Ascending aorta (tissue), 2 donors: ENCODE measurements at places on chromosomes 6 and 20.

DNA sequence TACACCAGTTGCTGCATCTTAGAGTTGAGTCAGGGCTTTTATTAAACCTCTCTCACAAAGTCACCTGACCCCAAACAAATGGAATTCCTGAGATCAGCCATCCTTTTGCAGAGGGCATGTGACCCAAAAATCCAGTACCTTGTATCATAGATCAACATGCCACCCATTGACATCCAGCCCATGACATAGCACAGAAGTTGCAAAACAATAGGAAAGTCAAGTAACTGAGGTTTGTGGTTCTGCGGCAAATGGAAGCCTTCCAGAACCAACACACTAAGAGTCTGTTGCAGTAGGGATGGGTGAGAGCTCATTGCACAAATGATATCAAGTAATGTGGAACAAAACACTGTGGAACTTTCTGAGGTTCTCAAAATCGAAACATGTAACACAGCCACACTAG lies 111.2 kb downstream of the PDE7B start:
- DNase-seq = no peak

- no peak for DNase-seq
Measured at GRCh38 chr6:12801141-12801540, 84.6 kb downstream of the PHACTR1 start.

GRCh38 chr20:8969146-8969583 lies 99.7 kb upstream of the PLCB4 start:
- no peak for DNase-seq

GRCh38 chr6:148358196-148358785 lies 15.7 kb downstream of the SASH1 start:
- peak; percentile 80 for DNase-seq

GRCh38 chr20:31602431-31602778 lies 2.7 kb upstream of the ID1 start:
- no peak for DNase-seq

GRCh38 chr6:158813032-158813431 lies 6.1 kb downstream of the EZR start:
- DNase-seq = no peak

DNA sequence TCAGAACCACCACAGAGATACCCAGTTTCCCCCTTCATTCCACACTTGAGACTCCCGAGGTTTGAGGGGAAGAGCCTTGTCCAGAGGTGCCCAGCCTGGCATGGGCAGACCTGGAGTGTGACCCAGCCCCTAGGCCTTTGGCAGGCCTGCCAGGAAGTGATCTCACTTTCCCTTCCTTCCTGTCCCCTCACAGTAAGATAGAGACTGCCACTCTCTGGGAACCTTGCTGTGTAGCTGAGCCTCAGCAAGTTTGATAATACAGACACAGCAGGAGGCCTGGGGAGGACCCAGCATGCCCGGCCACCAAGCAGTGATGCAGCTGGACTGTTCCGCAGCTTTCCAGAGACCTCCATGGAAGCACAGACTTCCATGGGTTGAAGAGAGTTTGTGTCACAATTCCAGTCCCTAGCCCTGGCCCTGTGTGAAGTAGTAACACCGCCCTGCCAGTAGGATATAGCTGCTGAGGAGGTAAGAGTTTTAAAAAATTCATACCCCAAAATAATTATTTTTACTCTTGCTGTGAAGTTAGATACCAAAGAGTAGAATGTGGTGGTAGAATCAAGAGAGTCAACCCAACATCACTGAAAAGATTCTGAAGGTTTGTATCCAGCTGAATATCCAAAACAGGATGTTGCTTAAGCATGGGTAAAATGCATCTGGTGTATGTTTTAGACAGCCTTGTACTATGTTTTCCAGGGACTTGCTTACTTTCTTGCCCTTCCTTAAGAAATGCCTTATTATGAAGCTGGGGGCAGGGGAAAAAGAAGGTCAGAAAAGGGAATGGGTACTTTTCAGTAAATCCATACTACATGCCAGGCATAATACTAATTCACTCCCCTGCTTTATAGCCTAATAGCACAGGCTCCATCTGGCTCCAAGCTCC lies 16.3 kb downstream of the PKIG start:
- DNase-seq = no peak

DNA sequence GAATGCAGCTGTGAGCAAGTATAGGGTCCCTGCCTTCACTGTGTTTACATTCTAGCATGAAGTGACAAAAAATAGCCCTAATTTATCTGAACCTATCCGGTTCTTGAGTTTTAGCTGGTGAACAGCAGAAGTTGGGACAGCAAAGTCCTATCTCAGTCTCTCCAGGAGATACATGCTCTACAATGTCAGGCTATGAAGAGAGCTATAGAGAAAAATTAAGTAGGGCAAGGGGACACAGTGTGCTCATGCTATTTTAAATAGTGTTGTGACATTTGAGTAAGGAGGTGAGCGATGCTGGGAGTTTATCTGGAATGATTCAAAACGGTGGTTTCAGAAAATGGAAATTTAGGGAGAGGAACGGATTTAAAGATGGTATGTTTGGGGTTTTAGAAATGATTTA lies 20.4 kb downstream of the SRPK1 start:
- DNase-seq = no peak
